Right lung (tissue), 10 donors: ENCODE measurements at places on chromosomes 1 and 21.

DNA sequence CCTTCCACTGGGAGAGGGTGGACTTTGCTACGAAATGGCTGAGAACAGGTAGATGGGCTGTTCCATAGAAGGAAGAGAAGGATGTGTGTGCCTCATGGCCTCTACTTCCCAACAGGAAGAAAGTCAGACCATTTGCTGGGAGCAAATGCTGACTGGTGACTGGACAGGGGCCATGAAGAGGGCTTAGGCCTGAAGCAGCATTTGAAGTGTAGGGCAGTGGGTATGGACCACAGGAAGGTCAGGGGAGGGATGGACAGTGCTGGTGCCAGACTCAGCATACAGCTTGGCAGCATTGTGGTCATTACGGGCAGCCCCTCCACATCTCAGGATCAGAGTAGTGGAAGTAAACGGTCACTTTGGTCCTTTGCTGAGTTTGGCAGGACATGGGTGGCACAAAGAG, 275.7 kb downstream of the MATN1 start:
- DNase-seq, result no peak

DNA sequence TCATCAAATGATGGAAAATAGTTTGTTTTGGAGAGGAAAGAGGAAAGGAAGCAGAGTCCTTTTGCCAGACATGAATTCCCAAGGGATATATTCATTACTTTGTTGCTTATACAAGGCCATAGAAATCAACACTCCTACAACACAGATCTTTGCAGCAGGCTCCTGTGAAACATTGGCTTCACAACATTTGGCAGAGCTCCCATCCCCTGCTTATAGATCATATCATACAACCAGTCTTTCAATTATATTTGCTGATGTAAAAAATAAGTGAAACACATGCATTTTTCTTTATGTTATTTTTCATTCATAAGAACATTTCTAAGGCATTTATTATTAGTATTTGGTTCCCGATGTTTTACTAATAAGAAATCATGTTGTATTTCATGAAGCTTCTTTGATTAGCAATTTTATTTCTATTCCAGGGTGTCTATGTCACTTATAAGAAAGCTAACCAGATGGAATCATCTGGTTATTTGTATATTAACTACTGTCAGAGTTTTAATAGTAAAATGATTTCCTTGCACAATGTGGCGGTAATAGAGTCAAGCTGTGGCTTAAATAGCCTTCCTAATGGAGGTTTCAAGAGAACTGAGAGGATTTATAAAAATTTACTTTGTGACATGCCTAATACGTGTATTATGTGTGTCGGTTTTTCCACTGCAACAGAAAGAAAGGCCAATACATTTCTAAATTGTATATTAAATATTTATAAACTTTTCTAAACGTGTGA, 470.3 kb upstream of the NCAM2 start:
- peak; percentile 48 for DNase-seq

DNA sequence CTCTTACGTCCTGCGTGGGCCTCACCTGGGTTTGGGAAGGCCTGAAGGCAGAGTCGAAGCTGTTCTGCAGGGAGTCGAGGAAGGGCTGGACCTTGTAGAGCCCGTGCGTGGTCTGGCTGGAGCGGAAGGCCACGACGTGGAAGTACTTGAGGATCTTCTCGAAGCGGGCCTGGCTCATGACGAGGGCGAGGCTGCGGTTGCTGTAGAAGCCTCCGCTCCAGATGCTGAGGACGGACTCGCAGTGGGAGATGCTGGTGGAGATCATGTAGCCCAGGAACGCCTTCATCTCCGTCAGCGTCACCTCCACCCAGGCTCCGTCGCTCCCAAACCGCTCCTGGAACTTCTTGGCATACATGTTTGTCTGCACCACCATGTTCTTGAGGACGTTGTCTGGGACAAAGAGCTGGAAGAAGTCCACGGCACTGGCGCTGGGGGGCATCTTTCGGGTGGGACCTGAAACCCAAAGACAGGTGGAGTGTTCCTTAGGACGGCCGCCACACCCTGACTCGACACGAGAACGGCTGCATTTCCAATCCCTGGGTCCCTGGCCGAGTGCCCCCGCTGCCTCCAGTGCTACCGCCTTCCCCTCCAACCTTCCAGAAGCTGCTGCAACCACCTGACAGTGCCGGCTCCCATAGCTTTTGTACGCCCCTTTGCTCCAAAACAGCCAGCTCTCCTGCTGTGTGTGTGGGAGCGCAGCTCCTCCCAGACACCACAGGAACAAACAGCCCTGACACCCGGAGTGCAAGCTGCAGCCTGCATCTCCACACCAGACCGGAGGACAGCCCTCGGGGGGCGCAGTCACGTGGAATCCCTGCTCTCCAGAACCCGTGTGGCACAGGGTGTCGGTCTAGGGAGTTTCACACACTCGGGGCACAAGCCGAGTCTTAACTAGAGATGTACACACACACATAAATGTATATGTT, 69.0 kb downstream of the PGBD5 start:
- no peak for DNase-seq

GRCh38 chr1:1089731-1090423, 15.8 kb upstream of the RNF223 start:
- DNase-seq, result no peak
